ENCODE measurements at places on chromosomes 5 and 9. TPM values are rescaled to one million over a fixed set of nuclear protein-coding genes. Genes with fewer than 3 reads are reported as not detected.

The NR4A3 gene
- 0.24 TPM for total RNA-seq

The OR1N1 gene
- total RNA-seq: not detected

The STKLD1 gene
- 0.61 TPM for total RNA-seq

The CENPK gene
- 7.0 TPM for total RNA-seq

The PCDHB9 gene
- 2.2 TPM for total RNA-seq

The TDRD7 gene
- 11.8 TPM for total RNA-seq

The ANKDD1B gene
- total RNA-seq: 0.12 TPM

The WNT8A gene
- total RNA-seq: not detected

The COL5A1 gene
- 339 TPM for total RNA-seq

The SMIM33 gene
- total RNA-seq: not detected

The NPR3 gene
- total RNA-seq: 21.4 TPM

The C9orf40 gene
- 5.4 TPM for total RNA-seq

All from hair follicle dermal papilla cell (primary cell).